ENCODE measurements at places on chromosomes 2 and 18.
A peak's percentile ranks its signal among the peaks of the same experiment; 100 is the strongest.

DNA sequence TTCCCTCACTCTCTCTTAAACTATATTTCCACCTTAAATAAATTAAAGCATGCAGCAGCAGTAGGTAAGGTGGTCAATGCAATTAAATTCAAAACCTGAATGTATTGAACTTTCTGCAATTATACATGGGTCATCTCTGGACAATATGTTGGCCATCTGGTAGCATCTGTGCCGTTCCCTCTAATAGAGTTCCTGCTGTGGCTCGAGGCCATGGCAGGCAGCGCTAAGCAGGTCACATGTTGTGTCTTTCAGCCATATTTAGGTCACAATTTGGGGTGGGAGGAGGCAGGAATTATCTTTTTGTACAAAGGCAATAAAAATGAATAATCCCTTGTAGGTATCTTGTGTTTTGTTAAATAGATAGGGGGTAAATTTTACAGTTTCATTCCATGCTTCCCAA lies 676.2 kb downstream of the ZEB2 start:
- no peak for DNase-seq

GRCh38 chr18:41482501-41482900 lies 472.5 kb upstream of the PIK3C3 start:
- DNase-seq = no peak

- no peak for DNase-seq
These were observed 146.5 kb downstream of the CDH2 start for GRCh38 chr18:28030458-28030857.

- DNase-seq = no peak
These were observed 146.6 kb upstream of the FANCL start for GRCh38 chr2:58387701-58388100.

DNA sequence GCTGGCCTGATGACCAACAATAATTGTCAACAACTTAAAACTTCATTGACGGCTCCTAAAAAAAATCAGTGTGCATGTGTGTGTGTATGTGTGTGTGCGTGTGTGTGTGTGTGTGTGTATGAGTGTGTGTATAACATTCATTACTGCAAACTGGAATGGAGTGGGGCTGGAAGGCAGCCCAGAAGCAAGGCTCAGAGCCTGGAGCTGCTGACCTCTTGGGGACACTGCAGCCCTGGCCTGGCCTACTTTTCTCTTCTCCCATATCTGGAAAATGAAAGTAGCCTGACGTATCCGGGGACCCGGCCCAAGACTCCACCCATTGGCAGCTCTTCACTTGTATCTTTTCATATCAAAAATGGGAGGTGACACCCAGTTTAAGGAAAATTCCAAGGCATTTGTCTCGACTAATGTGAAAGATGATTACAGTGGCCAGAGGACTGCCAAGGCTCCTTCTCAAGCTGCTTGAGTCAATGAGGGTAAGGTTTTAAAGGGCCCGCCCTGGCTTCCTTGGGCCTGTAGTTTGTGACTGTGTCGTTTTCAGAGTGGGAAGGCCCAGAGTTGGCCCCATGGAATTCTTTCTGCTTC lies 72.4 kb upstream of the IL1R1 start:
- no peak for DNase-seq

GRCh38 chr2:62343636-62344337 lies 147.9 kb downstream of the B3GNT2 start:
- DNase-seq = no peak

GRCh38 chr18:22932885-22933205 lies 283 bp upstream of the RBBP8 start:
- no peak for DNase-seq

- no peak for DNase-seq
These were observed 179.1 kb upstream of the CYP26B1 start for GRCh38 chr2:72326759-72327158.

DNA sequence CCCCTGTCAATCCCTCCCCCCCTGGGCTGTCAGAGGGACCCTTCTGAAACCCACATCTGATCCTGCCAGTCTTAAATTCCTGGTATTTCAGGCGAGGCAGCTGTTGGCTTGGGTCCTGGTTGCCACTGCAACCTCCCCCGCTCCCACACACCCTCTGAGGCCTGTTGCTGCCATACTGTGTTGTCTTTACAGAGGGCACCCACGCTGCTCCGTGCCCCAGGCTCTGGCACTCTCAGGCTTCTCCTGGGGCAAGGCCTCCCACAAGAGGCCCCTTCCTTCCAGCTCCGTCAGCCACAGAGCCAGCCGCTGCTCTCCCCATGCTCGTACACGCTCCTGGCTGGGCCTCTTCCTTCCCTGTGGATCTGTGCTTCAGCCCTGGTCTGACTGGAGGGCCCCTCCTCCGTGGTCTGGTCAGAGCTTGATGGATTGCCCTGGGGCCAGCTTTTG lies 8.6 kb downstream of the CABLES1 start:
- DNase-seq = no peak

- DNase-seq = no peak
These were observed 29.2 kb downstream of the SPATS2L start for GRCh38 chr2:200335657-200336056.

GRCh38 chr2:219772103-219772635 lies 144.7 kb downstream of the SLC4A3 start:
- DNase-seq = no peak

GRCh38 chr2:236971131-236971821 lies 114.4 kb upstream of the COPS8 start:
- no peak for DNase-seq

GRCh38 chr18:38909972-38910371 lies 1344.4 kb upstream of the CELF4 start:
- no peak for DNase-seq

DNA sequence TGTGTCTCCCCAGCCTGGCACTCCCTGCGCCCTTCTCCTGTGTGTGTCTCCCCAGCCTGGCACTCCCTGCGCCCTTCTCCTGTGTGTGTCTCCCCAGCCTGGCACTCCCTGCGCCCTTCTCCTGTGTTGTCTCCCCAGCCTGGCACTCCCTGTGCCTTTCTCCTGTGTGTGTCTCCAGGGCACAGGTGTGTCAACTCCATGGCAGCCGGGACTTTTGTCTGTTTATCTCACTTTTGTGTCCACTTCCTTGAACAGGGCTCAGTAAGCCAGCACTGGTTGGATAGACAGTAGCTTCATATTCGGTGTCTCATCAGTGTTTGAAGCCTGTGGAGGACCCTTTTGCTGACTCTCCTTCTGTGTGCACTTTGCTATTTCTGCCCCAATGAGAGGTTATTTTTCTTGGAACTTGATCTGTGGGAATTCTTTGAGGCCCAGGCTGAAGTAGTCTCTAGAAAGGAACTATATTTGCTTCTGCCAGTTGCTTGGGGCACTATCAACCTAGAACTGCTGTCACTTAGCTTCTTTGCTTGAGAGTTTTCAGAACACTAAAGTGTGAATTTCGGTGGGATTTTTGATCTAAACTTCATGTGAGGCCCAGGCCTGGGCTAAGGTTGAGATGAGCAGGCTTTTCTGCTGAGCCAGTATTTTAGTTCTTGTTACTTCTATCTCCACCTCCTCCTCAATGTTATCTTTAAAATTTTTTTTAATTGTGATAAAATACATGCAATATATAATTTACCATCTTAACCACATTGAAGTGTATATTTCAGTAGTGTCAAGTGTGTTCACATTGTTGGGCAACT lies 8.3 kb upstream of the ASB1 start:
- no peak for DNase-seq

GRCh38 chr2:154963511-154963910 lies 265.0 kb downstream of the KCNJ3 start:
- no peak for DNase-seq

- DNase-seq = no peak
These were observed 28.8 kb upstream of the EFEMP1 start for GRCh38 chr2:55952415-55952814.

DNA sequence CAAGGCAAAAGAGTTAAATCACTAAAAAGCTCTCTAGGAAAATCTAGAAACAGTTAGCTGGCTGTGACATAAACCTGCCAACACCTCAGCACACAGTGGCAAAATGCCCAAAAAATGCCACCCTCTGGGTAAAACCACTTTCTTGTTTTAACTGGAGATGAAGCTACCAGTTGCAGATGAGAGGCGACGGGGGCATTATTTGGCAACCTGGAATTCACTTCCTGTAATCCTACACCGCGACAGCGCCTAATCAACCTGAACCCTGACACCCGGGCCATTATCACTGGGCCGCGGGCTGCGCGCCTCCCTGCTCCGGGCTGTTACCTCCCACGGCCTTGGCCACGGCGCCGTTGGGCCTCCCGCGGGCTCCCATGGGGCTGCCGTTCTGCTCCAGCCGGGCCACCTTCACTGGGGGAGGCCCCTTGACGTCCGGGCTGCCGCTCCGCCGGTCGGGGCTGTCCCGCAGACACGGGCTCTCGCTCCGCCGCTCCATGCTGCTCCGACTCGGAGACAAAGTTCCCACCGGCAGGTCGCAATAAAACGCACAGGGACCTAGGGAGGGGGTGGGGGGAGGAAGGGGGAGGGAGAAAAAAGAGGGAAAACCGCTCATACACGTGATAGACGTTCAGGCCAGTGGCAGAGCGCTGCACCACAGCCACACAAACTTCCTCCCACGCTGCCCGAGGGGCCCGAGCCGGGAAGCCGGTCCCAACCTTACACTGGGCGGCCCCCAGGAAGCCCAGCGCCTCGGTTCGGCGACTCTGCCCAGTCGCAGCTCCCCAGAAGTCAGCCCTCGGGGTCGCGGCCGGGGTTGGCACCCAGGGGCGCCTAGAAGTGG lies 2.0 kb downstream of the SATB2 start:
- no peak for DNase-seq

DNA sequence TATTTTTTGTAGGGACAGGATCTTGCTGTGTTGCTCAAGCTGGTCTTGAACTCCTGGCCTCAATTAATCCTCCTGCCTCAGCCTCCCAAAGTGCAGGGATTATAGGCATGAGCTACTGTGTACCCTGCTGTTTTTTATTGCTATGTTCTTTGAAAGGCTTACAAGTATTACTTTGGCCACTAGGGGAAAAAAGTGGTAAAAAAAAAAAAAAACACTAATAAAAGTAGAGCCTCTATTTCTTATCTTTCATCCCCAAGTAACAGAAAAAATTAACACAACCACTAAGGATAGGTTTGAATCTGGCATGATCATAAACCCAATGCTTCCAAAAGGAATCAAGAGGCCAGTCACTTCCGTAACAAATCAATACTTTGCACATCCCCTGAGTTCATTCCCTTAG lies 11.6 kb downstream of the NOL10 start:
- DNase-seq = no peak

GRCh38 chr2:150626934-150627411 lies 139.5 kb upstream of the RND3 start:
- DNase-seq = no peak

DNA sequence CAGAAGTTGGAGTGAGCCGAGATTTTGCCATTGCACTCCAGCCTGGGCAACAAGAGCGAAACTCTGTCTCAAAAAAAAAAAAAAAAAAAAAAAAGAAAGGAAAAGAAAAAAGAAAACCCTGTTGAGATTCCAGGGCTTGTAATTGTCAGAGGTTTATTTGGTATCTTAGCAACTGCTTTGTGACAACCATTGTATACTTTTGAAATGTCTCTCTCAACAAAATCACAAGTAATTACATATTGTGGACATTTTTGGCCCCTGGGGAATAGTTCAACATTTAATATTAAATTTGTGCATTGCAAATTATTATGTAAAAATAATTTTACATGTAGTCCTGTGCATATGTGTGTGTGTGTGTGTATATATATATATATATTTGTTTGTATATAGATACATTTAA lies 270.8 kb downstream of the GALNT13 start:
- no peak for DNase-seq

DNA sequence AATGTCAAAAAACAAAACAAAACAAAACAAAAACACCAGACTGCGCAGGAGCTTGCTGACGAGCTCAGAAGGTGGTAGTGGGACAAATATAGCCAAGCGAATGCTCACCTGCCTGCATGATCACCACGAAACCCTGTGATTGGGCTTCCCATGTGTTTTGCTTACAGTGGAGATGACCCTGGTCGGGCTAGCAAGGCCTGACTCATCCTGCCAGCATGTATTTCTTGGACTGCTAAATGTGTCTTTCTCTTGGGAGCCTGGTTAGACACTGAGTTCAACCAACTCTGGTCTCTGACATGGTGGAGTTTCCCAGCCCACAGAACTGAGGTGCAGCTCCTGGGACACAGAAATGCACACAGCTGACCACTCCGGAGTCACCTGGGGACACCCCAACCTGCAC lies 30.7 kb upstream of the DUSP2 start:
- no peak for DNase-seq

DNA sequence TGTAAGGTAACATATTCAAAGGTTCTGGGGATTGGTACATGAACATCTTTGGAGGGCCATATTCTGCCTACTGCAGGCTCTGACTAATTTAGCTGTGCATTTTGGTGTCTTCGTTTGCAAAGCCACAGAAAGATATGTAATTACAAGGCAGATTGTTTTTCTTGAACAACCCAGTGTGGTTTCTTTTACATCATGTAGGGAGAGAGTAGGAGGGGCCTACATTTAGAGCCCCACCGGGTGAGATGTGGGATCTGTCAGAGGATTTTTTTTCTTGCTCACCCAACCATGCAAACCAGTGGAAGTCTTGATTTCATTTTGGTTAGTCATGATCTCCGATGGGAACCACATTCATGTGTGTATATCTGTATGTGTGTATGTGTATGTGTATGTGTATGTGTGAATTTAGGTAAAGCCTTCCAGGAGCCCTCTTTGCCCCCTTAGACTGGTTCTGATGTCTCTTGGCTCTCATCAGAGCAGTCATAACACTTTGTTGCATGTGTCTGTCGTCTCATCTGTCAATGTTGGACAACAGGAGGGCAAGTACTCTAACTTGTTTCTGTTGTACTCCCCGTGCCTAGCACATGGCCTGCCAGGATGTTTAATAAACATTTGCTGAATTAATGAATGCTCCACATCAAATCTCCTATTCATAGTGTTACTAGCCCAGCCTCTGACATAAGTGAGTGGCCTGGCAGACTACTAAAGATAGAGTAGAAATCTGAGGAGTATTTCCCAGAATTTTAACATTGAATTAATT lies 239.9 kb downstream of the MTX2 start:
- no peak for DNase-seq

- DNase-seq = no peak
These were observed 39.4 kb downstream of the SCTR start for GRCh38 chr2:119484834-119485233.

DNA sequence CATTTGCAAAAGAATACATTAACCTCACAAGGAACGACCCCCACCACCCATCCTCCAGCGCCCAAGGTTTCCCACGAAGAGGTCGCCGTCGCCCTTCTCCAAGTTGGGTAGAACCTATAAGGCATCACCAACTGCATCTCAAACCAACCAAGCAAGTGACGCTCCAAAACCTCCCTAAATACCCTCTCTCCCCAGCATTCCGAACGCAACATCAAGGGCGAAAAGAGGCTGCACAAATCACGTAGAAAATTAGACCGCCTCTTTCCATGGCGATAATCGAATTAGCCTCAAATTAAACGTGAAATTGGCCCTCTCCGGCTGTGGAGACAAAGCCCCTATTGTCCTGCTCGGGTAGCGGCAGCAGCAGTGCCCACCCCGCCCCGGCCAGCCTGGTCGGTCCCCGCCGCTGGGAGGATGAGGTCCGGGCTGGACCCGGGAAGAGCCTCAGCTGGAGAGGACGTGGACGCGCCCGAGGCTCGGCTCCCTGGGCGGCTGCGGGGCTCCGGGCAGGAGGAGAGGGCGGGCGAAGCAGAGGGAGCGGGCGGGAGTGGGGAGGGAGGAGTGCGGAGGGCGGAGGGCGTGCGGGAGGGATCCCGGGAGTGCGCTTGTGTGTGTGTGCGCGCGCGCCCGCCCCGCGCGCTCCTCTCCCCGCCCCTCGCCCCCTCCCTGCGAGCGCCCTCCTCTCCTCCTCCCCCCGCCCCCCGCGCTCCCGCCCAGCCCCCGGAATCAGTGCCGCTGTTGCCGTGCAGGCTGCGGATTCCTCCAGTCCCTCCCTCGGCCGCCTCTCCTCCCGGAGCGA lies at the start of gene SPTBN1:
Gene SPTBN1 (plus strand): TSS at position 765 of the 799 bp plus-strand sequence. CDS start 70,092 bp downstream, outside the sequence.
- DNase-seq = peak; percentile 27
